Activated CD4-positive, alpha-beta T cell treated with anti-CD3 and anti-CD28 coated beads for 48 hours (primary cell): ENCODE measurements at places on chromosomes 5 and 9.

- DNase-seq, result no peak
These were observed 67.6 kb upstream of the TBCA start for GRCh38 chr5:77843570-77844372.

GRCh38 chr5:90000351-90000750, 409.2 kb downstream of the CETN3 start:
- peak; percentile 9 for DNase-seq

DNA sequence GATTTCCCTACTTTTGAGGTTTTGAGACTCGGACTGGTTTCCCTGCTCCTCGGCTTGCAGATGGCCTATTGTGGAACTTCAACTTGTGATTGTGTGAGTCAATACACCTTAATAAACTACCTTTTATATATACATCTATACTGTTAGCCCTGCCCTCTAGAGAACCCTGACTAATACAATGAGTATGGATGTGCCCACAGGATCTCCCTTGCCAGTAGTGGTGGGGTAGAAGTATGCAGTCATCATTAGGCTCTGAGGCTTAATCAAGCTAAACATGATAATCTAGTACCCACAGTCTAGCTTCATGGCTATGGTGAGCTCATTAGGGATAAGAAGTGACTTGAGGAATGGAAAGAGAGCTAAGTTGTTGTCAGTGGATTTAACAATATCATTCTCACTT, 412.8 kb upstream of the PTGER4 start:
- DNase-seq, result no peak

GRCh38 chr5:32339878-32340277, 27.1 kb upstream of the MTMR12 start:
- DNase-seq, result no peak

DNA sequence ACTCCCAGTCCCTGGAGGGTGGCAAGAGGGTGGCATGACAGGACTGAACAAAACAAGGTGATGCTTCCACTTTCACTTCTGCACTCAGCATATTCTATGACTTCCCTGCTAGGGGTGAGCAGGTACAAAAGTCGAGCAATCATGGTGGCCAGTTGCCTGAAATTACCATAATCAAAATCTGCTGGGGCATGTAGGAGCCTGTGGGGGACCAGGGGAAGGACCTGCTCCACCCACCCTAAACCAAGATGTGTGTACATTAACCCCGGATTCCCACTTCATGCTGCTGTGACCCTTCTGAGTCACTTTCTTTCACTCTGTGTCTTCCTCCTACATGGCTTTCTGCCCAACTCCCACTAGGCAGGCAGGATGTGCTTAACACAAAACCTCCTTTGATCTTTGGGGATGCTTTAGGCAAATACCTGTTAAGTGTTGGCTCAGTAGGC, 73.3 kb upstream of the PHF24 start:
- peak; percentile 57 for DNase-seq

DNA sequence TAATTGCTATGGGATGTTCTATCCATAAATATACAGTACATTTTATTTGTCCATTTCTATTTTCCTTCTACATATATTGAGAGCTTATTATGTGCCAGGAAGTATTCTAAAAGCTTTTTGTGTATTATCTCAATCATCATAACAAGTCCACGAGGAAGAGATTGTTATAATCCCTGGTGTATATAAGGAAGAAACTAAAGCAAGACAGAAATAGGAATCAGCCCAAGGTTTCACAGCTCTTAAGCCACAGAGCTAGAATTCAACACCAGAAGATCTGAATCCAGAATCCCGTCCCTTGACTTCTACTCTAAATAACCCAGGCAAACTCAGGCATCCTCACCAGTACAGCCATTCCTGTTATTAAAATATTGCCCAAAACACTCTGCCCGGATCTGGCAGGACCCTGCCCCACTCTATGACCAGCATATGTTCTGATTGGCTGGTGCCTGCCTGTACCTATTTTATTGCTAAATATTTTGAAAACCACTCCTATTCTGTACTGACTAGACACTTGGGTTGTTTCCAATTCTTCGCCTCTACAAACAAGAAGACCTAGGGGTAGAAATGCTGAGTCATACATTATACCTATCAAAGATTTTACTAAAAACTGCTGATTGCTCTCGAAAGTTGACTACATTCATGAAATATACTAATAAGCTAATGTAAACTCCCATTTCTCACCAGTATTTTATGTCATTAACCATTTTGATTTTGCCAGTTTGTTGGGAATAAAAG, 297.4 kb downstream of the ENC1 start:
- no peak for DNase-seq

DNA sequence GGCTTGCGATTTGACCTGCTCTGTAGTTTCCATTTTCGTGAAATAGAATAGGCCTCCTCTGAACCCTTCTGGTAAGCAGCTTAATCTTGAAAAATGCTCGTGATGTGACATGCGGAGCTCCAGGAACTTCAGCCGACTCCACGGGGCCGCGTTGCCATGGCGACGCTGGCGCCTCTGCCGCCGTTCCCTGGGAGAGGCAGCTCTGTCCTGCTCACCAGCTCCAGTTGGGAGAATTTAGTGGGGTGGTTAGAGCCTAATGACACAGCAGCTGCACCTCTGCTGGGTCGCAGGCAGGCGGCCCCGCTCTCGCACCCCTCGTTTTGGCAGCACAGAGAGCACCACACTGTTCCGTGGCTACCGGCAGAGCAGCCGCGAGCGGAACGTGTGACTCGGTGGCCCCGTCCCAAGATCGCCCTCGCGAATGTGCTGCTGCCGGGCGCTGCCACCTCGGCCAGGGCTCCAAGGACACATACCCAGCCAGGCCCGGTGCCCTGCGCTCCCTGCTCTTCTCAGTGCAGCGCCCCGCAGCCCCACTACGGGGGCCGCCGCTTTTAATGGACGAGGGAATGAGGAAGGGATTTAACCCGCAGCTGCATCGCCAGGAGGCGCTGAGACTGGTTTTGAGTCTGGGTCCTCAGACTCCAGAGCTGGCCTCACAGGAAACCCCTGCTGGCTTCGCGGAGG, 131.2 kb upstream of the LMX1B start:
- no peak for DNase-seq

- no peak for DNase-seq
These were observed 48.2 kb downstream of the IL31RA start for GRCh38 chr5:55899344-55899743.

DNA sequence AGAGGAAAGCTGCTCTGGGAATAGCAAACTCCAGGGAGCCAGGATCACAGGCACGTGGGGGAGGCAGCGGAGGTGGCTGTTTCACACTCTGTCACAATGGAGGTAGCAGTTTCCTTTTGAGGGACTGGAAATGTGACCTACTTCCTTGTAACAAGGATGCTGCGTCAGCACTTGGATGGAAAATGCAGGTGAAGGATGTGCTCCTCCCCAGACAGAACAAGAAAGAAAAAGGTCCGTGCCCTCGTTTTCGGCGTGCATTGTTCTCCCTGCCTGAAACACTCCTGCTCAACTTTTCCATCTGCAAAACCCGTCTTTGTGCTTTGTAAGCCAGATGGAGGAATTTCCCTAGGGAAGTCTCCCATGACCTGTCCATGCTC, 55.1 kb upstream of the SH3PXD2B start:
- DNase-seq, result no peak

DNA sequence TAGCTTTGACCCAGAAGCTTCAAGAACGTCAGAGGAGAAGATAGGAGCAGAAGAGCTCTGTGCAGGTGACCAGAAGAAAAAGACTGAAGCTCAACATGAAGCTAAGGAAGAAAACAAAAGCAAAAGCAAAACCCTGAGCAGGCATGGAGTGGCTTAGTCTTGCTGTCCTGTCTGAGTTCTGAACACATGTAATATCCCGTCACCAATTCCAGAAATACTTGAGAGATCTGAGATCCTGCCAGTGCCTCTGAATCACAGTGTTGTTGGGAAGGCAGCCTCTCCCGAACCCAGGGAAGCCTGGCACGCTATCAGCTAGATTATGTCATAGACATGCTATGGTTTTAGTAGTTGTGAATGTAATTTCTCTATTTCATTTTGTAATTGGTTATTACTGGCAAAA, 235.7 kb downstream of the ICE1 start:
- no peak for DNase-seq

DNA sequence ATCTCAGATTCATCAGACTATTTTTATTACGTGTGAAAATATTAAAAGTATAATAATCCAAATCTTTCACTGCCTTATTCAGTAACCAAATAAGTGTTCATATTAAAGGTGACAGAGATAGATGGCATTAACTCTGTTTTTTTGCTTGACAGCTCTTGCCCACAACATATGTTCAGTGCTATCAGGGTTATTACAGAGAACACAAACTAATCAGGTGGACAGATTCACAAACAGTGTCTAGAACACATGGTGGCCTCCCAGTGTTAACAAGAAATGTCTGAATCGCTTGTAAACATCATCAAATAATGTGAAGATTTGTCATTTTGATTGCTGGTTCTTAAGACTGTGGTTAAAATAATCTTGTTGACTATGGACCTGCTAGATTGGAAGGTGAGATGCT, 609.1 kb upstream of the GRAMD2B start:
- DNase-seq, result no peak

DNA sequence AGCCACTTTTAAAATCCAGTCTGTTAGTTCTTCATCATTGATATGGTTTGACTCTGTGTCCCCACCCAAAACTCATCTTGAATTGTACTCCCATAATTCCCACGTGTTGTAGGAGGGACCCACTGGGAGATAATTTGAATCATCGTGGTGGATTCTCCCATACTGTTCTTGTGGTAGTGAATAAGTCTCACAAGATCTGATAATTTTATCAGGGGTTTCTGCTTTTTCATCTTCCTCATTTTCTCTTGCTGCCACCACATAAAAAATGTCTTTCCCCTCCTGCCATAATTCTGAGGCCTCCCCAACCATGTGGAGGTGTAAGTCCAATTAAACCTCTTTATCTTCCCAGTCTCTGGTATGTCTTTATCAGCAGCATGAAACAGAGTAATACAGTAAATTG, 26.9 kb upstream of the SH3TC2 start:
- no peak for DNase-seq

DNA sequence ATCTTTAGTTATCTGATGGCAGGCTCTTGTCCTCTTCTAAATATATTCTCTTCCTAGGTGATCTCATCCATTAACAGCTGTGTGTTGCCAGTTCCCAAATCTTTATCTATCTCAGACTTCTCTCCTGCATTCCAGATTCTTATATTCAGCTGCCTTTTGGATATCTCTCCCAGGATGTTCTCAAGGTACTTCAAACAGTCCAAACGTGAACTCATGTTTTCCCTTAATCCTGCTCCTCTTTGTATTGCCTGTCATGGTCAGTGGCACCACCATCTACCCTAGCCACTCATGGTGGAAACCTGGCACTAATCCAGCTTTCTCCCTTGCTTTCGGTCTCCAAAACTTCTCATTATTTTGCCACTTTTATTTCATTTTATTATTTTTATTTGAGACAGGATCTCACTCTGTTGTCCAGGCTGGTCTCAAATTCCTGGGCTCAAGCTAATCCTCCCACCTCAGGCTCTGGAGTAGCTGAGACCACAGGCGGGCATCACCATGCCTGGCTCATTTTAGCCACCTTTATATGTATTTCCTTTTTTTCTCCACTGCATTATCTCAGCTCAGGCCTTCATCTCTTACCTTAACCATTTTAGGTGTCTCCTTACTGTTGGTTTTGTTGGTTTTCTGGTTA, 3.8 kb downstream of the ZFYVE16 start:
- DNase-seq, result no peak

DNA sequence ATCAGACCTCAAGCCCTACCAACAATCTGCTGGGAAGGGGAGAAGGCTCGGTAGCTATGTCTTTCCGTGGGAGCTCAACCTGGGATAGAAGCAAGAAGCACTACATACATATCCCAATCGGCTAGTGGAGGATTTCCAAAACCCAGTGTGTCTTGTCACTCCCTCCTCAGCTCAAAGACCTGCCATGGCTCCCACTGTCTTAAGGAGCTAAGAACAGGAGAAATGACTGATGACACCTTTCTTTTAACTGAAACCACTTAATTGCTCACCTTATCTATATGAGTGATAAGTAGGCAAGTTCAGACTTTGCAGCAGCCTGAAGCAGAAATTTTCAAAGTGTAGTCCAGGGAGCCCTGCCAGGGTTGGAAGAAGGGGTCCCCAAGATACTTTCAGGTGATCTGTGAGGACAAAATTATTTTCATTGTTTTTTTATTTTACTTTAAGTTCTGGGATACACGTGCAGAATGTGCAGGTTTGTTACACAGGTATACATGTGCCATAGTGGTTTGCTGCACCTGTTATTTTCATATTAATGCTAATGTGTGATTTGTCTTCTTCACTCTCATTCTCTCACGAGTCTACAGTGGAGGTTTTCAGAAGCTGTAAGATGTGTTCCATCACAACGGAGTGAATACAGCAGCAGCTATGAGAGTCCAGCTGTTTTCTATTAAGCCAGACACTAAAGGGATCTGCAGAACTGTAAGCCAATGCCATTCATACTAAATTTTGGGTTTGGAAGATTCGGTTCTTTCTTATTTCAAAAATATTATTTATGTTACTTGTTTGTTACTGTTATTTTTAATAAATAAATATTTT, 41.4 kb downstream of the PAX5 start:
- DNase-seq, result no peak

GRCh38 chr5:6510132-6510531, 61.5 kb downstream of the UBE2QL1 start:
- no peak for DNase-seq

DNA sequence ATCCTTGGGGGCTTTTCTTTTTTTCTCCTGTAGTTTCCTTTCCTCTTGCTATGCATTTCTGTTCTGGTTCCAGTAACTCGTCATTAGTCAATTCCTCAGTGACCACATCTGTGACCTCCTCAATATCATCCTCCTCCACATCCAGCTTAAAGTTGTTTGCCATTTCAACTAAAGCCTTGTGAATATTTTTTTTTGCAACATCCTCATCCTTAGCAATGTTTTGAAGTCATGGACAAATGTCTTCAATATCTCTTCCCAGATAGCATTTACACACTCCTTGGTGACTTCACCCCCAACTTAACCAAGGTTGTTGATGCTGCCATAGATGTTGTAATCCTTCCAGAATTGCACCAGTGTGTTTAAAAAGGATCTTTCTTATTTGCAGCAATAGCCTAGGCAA, 14.7 kb upstream of the ADRB2 start:
- DNase-seq, result no peak

DNA sequence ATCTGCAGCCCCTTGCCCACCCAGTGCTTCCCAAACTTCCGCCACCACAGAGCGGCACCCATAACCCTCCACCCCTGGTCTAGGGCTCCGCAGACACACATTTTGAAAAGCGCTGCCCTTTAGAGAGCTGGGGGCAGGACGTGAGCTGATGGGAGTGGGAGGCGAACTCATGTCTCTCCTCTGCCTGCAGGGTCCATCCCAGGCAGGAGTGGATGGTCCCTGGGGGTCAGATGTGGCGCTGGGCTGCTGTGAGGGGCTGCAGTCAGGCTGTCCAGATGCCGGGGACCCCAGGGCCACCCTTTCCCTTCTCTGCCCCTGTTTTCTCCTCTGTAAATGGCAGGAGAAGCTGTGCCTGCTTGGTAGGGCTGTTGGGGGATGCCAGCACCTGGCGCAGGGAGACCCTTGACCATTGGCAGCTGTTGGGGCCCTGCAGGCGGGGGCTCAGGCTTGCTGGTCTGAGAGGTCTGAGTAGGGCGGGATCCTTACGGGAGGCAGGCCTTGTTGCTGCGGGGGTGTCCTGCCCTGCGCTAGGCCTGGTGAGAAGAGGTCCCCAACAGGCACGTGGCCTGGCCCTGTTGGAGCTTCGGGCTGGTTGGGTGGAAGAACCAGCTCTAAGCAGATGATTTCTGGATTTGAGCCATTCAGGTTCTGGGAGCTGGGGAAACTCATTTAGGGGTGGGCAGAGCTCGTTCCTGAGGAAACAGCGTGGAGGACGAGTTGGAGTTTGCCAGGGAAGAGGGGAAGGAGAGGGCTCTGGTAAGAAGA, 10.3 kb upstream of the RNU6ATAC start:
- no peak for DNase-seq

GRCh38 chr9:121538221-121538620, 38.6 kb upstream of the GGTA1 start:
- no peak for DNase-seq

- no peak for DNase-seq
These were observed 1137.8 kb downstream of the CDH18 start for GRCh38 chr5:18850216-18850615.
